ENCODE measurements at places on chromosomes 16 and 17. TPM values are rescaled to one million over a fixed set of nuclear protein-coding genes. Genes with fewer than 3 reads are reported as not detected.

The HCRT gene
- not detected for total RNA-seq

- peaks cover 11% of the 10 kb centered on the region for H3K27me3 ChIP-seq
- no peaks in the 10 kb centered on the region for H3K36me3 ChIP-seq
- H3K4me3 ChIP-seq: peak overlapping the region; percentile 64
- no peaks in the 10 kb centered on the region for H3K4me1 ChIP-seq
- peak; percentile 91 for DNase-seq
Observed at GRCh38 chr16:9008601-9009260, 45.0 kb upstream of the USP7 start.

GRCh38 chr17:8685381-8685780 lies 54.9 kb upstream of the MYH10 start:
- no peaks in the 10 kb centered on the region for H3K4me1 ChIP-seq
- no peaks in the 10 kb centered on the region for H3K36me3 ChIP-seq
- no peak overlapping the region for H3K27ac ChIP-seq
- DNase-seq: no peak

DNA sequence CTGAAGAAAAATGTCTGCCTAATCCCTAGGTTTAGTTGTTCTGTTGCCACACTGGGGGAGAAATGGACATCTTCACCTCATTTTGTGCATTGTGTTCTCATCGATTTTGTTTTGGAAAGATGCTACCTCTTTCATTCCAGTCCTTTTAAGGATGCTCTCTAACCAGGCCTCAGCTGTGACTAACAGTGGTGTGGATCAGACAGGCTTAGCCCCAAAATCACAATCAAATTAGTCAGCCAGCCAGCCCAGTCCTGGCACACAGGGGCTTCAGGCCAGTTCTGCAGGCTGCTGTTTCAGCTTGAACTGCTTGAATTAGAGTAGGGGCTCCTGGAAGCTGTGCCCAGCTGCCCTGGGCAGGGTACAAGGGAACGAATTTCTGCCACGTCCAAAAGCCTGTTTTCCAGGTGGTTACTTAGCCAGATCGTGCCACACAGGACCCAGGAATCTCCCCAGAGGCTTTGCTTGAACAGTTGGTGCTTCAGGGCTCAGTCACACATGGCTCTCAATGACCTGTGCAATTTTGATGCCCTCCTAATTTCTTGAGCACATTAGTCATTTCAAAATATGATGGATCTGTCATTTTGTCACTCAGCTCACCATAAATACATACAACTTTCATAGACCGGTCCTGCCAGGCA lies 60.7 kb downstream of the CLEC16A start:
- H3K36me3 ChIP-seq: peaks cover 11% of the 10 kb centered on the region
- H3K4me3 ChIP-seq: no peak overlapping the region
- H3K27me3 ChIP-seq: no peaks in the 10 kb centered on the region

DNA sequence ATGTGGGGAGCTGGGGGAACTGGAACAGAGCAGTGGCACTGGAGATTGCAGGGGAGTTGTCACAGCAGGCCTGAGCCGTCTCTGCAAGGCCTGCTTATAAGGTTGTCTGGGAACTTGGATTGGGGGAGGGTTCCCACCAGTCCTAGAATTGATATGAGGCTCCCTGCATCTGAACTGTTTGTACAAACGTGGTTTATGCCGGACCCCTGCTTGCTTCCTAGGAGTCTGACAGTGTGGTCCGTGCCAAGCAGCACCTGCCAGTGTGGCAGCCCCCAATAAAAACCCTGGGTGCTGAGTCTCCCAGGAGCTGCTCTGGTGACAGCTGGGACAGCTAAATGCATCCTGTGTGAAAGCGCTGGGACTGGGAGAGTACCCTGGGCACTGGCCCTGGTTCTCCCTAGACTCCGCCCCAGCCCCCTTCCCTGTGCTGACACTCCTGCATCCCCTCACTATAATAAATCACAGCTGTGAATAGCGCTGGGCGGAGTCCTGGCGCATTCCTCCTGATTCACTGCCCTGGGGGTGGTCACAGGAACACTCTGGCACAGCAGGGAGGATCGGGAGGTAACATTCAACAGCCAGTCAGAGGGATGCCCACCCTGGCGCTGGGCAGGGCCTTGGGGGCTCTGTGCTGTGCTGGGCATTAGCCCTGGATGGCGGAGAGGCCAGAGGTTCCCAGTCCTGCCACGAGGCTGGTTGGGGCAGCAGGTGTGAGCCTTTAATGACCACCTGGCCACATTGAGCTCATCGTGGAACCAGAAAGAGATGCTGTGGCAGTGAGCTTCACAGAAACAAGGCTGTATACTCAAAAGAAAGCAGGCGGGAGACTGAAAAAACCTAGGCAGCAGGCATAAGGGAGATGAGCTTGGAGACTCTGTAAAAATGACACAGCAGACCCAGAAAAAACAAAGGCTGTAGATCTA lies 45.6 kb downstream of the RMI2 start:
- H3K27me3 ChIP-seq: peaks cover 10% of the 10 kb centered on the region
- H3K36me3 ChIP-seq: no peaks in the 10 kb centered on the region
- no peak for DNase-seq
- no peak overlapping the region for H3K4me3 ChIP-seq

- peaks cover 84% of the 10 kb centered on the region for H3K27me3 ChIP-seq
- H3K27ac ChIP-seq: no peak overlapping the region
- peaks cover 22% of the 10 kb centered on the region for H3K4me1 ChIP-seq
- peak; percentile 41 for DNase-seq
Observed at GRCh38 chr17:34584805-34585416, 5.5 kb downstream of the TMEM132E start.

DNA sequence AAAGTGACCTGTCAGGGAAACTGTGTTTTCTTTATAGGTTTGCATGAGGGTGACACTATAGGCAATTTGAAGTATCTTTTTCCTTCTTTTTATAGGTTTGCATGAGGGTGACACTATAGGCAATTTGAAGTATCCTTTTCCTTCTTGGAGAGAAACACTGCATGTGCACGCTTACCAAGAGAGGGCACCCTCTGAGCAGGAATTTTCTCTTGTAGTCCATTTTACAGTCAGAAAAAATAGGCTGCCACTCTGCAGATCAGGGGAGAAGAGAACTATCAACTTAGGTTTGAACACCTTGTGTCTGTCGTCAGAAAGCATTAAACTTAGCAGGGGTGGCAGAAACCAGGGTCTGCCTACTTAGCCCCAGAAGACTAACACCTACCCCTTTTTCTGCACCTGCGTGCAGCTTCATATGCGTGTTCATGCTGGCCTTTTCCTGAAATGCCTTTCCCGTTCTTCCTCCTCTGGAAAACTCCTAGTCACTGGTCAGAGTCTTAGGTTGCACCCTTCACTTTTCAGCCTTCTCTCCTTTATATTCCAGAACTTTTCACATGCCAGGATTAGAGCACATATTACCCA lies 16.4 kb upstream of the SMIM36 start:
- no peaks in the 10 kb centered on the region for H3K36me3 ChIP-seq
- H3K4me3 ChIP-seq: no peak overlapping the region
- H3K4me1 ChIP-seq: no peaks in the 10 kb centered on the region
- peak; percentile 41 for DNase-seq
- no peaks in the 10 kb centered on the region for H3K27me3 ChIP-seq
- no peak overlapping the region for H3K27ac ChIP-seq

DNA sequence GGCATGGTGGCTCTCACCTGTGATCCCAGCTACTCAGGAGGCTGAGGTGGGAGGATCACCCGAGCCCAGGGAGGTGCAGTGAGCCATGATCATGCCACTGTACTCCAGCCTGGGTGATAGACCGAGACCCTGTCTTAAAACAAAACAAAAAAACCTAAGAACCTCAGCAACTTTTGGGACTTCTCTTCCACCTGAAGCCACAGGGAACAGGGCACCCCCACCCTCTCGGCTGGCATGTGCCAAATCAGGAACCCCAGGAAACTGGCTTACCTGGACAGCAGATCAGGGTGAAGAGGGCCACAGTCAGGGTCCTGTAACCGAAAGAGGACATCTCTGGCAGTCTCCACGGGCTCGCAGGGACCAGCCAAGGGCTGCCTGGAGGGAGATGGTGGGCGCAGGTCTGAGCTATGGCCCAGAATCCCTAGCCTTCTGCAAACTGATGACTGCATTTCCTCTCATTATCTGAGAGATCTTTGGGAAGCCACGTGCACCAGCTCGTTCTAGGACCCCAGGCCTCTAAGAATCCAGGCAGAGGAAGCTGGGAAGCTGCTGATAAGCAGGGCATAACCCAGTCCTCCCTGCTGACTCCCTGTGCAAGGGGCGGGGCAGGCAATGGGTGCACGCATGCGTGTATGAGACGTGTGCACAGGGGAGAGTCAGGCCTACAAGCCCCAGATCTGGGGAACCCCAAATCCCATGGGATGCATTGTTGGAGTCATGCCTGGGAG lies 8.4 kb downstream of the PRR29 start:
- DNase-seq: no peak
- H3K36me3 ChIP-seq: peaks cover 6% of the 10 kb centered on the region
- H3K4me3 ChIP-seq: no peak overlapping the region
- H3K27ac ChIP-seq: no peak overlapping the region
- H3K27me3 ChIP-seq: no peaks in the 10 kb centered on the region

DNA sequence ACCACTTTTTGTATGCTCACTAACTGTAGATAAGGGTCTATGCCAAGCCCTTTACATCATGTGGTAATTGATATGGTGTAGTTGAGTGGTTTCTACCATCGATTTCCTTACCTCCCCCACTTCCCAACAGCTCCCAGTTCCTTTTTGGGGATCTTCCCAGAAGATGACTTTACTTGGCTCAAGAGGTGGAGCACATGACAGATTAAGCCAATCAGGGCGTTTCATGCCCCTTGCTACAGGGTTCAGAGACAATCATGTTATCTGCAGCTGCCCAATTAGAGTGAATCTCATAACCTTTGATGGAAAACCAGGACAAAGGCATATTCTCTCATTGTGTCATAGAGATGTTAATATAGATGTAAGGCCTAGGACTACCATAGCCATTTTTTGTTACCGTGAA lies 16.2 kb upstream of the BMERB1 start:
- no peak overlapping the region for H3K4me3 ChIP-seq
- H3K27ac ChIP-seq: no peak overlapping the region
- H3K27me3 ChIP-seq: no peaks in the 10 kb centered on the region
- no peak for DNase-seq
- H3K36me3 ChIP-seq: no peaks in the 10 kb centered on the region

GRCh38 chr16:3004319-3004718 lies 8.4 kb upstream of the CLDN9 start:
- H3K4me3 ChIP-seq: peak overlapping the region; percentile 87
- peak; percentile 64 for DNase-seq
- no peaks in the 10 kb centered on the region for H3K27me3 ChIP-seq
- peaks cover 88% of the 10 kb centered on the region for H3K36me3 ChIP-seq
- peak overlapping the region; percentile 91 for H3K27ac ChIP-seq
